DND-41 (cell line): ENCODE measurements at places on chromosomes 12 and 14.

GRCh38 chr14:75519826-75520728 lies 2.2 kb upstream of the BATF start:
- no peaks in the 10 kb centered on the region for H3K27me3 ChIP-seq
- no peaks in the 10 kb centered on the region for H3K36me3 ChIP-seq
- H3K4me3 ChIP-seq: no peak overlapping the region
- no peak overlapping the region for H3K27ac ChIP-seq

GRCh38 chr14:66606826-66607225 lies 98.9 kb downstream of the GPHN start:
- no peak overlapping the region for H3K4me3 ChIP-seq
- H3K27ac ChIP-seq: no peak overlapping the region
- H3K27me3 ChIP-seq: no peaks in the 10 kb centered on the region
- peaks cover 5% of the 10 kb centered on the region for H3K4me1 ChIP-seq

DNA sequence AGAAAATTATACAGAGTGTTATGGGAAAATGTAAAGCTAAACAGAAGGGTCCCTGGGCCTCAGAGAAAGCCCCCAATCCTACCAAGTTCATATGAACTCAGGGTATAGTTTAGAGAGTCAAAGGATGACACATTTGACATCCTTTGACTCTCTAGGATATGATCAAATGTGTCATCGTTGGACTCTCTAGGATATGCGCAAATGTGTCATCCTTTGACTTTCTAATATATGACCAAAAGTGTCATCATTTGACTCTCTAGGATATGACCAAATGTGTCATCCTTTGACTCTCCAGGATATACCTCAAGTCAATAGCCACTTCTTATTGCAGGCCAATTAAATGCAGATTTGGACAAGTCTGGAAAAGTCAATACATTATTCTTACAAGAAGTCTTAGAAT lies 204.8 kb upstream of the IGF1 start:
- H3K4me1 ChIP-seq: no peaks in the 10 kb centered on the region
- no peaks in the 10 kb centered on the region for H3K27me3 ChIP-seq
- no peak for DNase-seq

DNA sequence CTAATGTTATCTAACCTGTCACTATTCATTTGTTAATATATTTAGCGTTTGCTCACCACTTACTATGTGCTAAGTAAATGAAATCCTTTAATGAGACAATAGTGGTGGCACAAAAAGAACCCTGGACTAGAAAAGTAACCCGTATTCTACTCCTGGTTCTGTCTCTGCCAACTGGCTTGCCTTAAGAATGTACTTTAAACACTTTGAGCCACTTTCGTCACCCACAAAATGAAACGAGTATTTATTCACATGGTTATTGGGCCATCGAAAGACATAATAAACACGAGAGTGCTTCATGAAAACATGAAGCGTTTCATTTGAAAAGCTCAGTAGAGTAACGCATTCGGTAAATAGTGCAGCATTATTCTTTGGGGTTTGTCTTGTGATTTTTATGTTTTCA lies 254.7 kb downstream of the EGLN3 start:
- H3K27ac ChIP-seq: no peak overlapping the region
- DNase-seq: no peak
- H3K4me1 ChIP-seq: no peaks in the 10 kb centered on the region
- H3K27me3 ChIP-seq: peaks cover 20% of the 10 kb centered on the region
- H3K4me3 ChIP-seq: no peak overlapping the region
- H3K36me3 ChIP-seq: no peaks in the 10 kb centered on the region

GRCh38 chr14:69483765-69484443 lies 624 bp upstream of the PLEKHD1 start:
- H3K36me3 ChIP-seq: no peaks in the 10 kb centered on the region
- H3K27ac ChIP-seq: no peak overlapping the region
- no peaks in the 10 kb centered on the region for H3K4me1 ChIP-seq
- H3K4me3 ChIP-seq: no peak overlapping the region
- no peaks in the 10 kb centered on the region for H3K27me3 ChIP-seq

GRCh38 chr12:122974892-122975789 lies at the start of gene OGFOD2:
TSS of gene OGFOD2 (plus strand) at chr12:122975244. CDS start at chr12:122975252, 8 bp downstream.
- peaks cover 28% of the 10 kb centered on the region for H3K36me3 ChIP-seq
- H3K27me3 ChIP-seq: no peaks in the 10 kb centered on the region
- peak; percentile 96 for DNase-seq
- peak within 1 kb of the TSS; percentile 29 for H3K4me3 ChIP-seq
- H3K27ac ChIP-seq: peak within 1 kb of the TSS; percentile 99

DNA sequence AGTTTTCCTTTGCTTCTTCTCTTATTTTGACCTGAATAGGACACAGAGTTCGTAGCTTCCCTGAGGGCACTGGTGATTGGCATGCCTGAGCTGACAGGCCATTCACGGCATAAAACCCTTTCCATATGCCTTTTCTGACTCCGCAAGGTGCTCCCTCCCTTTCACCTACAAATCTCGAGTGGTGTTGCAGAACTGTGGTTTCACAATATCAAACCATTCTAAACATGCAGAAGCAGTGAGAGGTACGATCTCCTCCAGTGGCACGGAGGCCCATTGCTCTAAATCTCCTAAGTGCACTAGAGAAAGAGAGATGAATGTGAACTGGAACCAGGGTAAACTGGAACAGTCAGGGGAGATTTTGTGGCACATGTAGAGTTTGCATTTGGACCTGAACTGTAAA lies 23.9 kb downstream of the CLSTN3 start:
- no peak overlapping the region for H3K27ac ChIP-seq
- no peak overlapping the region for H3K4me3 ChIP-seq
- DNase-seq: no peak
- H3K36me3 ChIP-seq: peaks cover 32% of the 10 kb centered on the region

- DNase-seq: no peak
- H3K36me3 ChIP-seq: no peaks in the 10 kb centered on the region
- H3K4me3 ChIP-seq: no peak overlapping the region
- no peak overlapping the region for H3K27ac ChIP-seq
- no peaks in the 10 kb centered on the region for H3K27me3 ChIP-seq
These were observed 99.2 kb downstream of the HEATR5A start for GRCh38 chr14:31320922-31321766.

GRCh38 chr12:75805905-75806304 lies 225.7 kb downstream of the PHLDA1 start:
- no peaks in the 10 kb centered on the region for H3K4me1 ChIP-seq
- H3K27me3 ChIP-seq: no peaks in the 10 kb centered on the region
- H3K4me3 ChIP-seq: no peak overlapping the region
- no peak overlapping the region for H3K27ac ChIP-seq

DNA sequence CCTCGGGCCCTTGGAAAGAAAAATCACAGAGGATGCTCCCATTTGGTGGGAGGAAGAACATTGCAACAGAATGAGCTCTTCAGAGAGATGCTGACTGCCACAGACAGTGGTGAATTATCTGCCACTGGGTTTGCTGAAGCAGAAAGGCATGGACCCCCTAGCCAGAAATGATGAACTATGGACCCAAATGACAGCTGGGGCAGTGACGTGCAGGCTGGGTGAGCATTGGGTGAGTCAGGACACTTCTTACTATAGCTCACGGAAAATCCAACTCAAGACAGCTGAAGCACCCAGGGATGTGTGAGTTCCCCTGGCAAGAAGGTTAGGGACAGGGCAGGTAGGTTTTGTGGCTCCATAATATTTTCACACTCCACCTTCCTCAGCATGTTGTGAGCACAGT lies 993.2 kb downstream of the BCL11B start:
- DNase-seq: no peak
- no peaks in the 10 kb centered on the region for H3K36me3 ChIP-seq
- no peaks in the 10 kb centered on the region for H3K4me1 ChIP-seq

- H3K4me3 ChIP-seq: no peak overlapping the region
- no peak overlapping the region for H3K27ac ChIP-seq
- H3K27me3 ChIP-seq: no peaks in the 10 kb centered on the region
- no peak for DNase-seq
- H3K36me3 ChIP-seq: no peaks in the 10 kb centered on the region
- H3K4me1 ChIP-seq: peaks cover 8% of the 10 kb centered on the region
These were observed 277.3 kb downstream of the VRK1 start for GRCh38 chr14:97074456-97074855.

GRCh38 chr12:3542911-3543310 lies 51.9 kb downstream of the PRMT8 start:
- no peak for DNase-seq
- H3K4me3 ChIP-seq: no peak overlapping the region
- H3K4me1 ChIP-seq: no peaks in the 10 kb centered on the region
- H3K27me3 ChIP-seq: no peaks in the 10 kb centered on the region
- H3K36me3 ChIP-seq: no peaks in the 10 kb centered on the region
- H3K27ac ChIP-seq: no peak overlapping the region

DNA sequence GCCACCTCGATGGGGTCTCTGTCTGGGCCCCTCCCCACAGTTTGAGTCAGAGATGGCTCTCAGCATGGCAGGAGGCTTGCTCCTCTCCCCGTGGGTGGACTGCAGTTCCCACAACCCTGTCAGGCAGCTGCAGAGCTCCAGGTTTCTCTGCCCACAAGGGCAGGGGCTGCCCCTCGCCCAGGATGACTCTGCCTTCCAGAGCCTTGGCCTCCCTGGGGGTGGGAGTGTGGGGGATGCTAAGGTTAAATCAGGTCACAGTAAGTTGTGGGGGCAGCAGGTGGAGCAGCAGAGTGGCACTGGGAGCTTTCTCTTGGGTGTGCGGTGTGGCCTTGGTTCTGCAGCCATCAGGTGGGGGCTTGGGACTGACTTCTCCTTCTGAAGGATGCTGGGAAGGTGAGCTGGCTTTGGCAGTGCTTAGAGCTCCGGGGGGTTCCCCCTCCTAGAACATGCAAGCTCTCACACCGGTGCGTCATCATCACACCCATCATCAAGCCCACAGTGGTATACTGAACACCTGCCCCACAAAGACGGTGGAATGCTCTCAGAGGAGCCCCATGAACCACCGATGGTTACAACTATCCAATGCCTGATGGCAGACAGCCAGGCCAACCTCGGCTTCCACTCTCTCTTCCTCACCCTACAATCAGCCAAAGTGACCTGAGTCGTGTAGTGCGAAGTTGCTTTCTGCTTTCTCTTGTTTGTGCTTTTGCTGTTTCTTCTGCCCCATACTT lies 39.7 kb downstream of the ERH start:
- H3K4me3 ChIP-seq: no peak overlapping the region
- no peaks in the 10 kb centered on the region for H3K36me3 ChIP-seq
- DNase-seq: peak; percentile 10
- no peaks in the 10 kb centered on the region for H3K4me1 ChIP-seq
- H3K27ac ChIP-seq: no peak overlapping the region

GRCh38 chr12:109074866-109075265 lies 18.4 kb downstream of the ALKBH2 start:
- H3K27ac ChIP-seq: no peak overlapping the region
- H3K36me3 ChIP-seq: peaks cover 46% of the 10 kb centered on the region
- no peak overlapping the region for H3K4me3 ChIP-seq
- H3K27me3 ChIP-seq: no peaks in the 10 kb centered on the region

DNA sequence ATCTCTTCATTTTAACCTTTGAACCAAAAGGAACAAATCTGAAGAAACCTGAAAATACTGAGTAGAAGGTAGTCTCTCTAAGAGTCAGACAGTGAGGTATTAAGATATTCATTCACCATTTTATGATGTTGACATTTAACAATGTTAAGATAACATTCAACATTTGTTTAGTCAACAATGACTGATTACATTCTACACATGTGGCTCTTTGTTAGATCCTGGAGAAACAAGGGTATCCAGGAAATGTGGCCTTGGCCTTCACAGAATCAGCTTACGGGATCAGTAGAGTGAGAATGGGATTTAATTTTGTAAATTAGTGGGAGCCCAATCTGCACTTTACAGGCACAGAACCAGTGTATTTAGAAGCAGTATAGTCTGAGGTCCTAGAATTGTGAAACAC lies 355.5 kb downstream of the KCNH5 start:
- H3K36me3 ChIP-seq: no peaks in the 10 kb centered on the region
- no peaks in the 10 kb centered on the region for H3K4me1 ChIP-seq
- no peak overlapping the region for H3K27ac ChIP-seq
- DNase-seq: no peak

GRCh38 chr12:116766285-116766684 lies 28.2 kb downstream of the RNFT2 start:
- H3K36me3 ChIP-seq: peaks cover 11% of the 10 kb centered on the region; the same call in 1 of the 2 replicates
- H3K4me3 ChIP-seq: no peak overlapping the region
- no peaks in the 10 kb centered on the region for H3K27me3 ChIP-seq
- H3K27ac ChIP-seq: no peak overlapping the region

DNA sequence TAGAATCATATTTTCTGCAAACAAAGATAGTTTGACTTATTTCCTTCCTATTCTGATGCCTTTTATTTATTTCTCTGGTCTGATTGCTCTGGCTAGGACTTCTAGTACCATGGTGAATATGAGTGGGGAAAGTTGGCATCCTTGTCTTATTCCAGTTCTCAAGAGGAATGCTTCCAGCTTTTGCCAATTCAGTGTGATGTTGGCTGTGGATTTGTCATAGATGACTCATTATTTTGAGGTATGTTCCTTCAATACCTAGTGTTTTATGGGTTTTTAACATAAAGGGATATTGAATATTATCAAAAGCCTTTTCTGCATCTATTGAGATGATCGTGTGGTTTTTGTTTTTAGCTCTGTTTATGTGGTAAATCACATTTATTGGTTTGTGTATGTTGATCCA lies 139.4 kb upstream of the CNTN1 start:
- H3K4me3 ChIP-seq: no peak overlapping the region
- no peaks in the 10 kb centered on the region for H3K27me3 ChIP-seq
- DNase-seq: no peak
- H3K27ac ChIP-seq: no peak overlapping the region
- H3K36me3 ChIP-seq: no peaks in the 10 kb centered on the region

- DNase-seq: no peak
These were observed 1.8 kb downstream of the FLRT2 start for GRCh38 chr14:85531587-85532373.

GRCh38 chr12:80059102-80059501 lies 40.2 kb upstream of the OTOGL start:
- no peaks in the 10 kb centered on the region for H3K27me3 ChIP-seq
- H3K36me3 ChIP-seq: no peaks in the 10 kb centered on the region
- no peak overlapping the region for H3K27ac ChIP-seq
- H3K4me3 ChIP-seq: no peak overlapping the region

- no peaks in the 10 kb centered on the region for H3K4me1 ChIP-seq
- no peak overlapping the region for H3K27ac ChIP-seq
- H3K4me3 ChIP-seq: no peak overlapping the region
- H3K36me3 ChIP-seq: peaks cover 7% of the 10 kb centered on the region; the same call in 1 of the 2 replicates
These were observed 22.8 kb downstream of the GALNT4 start for GRCh38 chr12:89501793-89502192.

GRCh38 chr12:70982286-70982685 lies 61.7 kb upstream of the PTPRR start:
- H3K36me3 ChIP-seq: no peaks in the 10 kb centered on the region
- H3K4me1 ChIP-seq: no peaks in the 10 kb centered on the region
- no peaks in the 10 kb centered on the region for H3K27me3 ChIP-seq
- H3K27ac ChIP-seq: no peak overlapping the region
- DNase-seq: no peak
